ENCODE measurements at places on chromosomes 7 and 10.

DNA sequence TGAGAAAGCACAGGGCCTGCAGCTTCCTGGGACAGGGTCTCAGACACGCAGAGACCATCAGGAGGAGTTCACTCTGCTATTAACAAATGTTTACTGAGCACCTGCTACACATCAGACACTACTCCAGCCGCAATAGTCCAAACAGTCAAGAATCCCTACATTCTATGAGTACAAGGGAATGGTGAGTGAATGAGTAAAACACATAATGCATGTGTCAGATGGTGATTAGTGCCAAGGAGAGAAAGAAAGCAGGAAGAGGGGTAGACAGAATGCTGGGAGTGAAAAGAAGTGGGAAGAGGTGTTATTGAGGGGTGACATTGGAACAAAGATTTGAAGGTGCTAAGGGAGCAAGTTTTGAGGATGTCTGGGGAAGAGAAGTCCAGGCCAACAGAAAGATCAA is 634.2 kb upstream of the GALNT17 start:
- DNase-seq, result no peak

DNA sequence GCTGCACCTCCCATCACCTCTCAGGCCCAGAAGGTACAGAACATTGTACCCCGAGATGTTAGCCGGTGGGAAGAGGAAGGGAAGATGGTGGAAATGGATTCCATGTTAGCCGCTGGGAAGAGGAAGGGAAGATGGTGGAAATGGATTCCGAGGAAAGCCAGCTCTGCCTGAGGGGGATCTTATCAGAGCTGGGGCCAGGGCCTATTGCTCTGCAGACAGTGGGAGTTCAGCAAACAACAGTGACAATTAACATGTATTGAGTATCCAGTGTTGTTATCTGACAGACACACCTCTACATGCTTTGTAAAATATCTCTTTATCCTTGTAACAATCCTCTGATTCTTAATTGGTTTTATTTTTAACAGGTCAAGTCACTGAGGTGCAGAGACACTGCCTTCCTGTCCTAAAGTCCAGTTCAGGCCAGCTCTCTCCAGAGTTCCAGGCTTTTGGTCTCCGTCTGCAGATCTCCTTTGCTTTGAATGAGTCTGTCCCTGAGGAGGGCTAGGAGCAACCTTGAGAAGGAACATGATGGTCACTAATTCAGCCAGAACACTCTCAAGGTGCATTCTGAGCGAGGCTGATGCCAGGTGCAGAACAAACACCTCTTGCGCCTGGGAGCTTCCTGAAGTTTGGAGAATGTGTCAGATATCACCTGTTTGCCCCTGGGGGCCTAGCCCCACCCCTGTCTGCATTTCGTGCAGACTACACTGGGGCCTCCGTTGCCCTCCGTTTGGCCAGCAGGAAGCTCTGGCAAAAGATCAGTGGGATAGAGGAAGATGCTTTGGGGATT is 82.4 kb upstream of the PODXL start:
- no peak for DNase-seq

DNA sequence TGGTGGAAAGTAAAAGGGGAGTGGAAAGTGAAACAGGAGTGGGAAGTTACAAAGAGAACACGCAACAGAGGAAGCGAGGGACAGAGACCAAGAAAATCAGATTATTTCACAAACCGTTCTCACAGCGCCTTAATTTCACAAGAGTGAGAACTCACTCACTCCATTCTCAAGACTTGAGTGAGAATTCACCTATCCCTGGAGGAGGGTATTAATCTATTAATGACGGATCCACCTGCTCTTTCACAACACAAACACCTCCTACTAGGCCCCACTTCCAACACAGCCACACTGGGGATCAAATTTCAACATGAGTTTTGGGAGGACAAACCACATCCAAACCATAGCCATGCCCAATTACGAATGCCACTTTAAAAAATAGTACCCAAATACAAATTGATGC is 297.6 kb downstream of the GPAM start:
- no peak for DNase-seq

DNA sequence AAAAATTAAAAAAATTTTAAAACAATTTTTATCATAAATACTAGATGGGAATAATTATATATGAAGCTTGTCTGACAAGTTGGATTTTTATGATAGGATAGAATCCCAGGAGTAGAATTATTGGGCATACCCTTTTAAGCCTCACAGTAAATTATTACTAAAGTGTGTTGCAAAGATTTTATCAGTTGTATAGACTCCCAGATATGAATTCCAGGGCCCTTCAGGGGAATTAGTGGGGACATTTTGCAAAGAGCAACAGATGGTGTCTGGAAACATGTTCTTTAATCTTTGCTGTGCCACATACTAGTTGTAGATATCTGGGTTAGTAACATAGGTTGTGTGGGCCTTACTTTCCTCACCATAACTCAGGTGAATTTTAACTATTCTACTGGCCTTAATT is 28.7 kb downstream of the ZEB1 start:
- no peak for DNase-seq

GRCh38 chr10:91875779-91876178 is 33.5 kb downstream of the FGFBP3 start:
- DNase-seq, result no peak

DNA sequence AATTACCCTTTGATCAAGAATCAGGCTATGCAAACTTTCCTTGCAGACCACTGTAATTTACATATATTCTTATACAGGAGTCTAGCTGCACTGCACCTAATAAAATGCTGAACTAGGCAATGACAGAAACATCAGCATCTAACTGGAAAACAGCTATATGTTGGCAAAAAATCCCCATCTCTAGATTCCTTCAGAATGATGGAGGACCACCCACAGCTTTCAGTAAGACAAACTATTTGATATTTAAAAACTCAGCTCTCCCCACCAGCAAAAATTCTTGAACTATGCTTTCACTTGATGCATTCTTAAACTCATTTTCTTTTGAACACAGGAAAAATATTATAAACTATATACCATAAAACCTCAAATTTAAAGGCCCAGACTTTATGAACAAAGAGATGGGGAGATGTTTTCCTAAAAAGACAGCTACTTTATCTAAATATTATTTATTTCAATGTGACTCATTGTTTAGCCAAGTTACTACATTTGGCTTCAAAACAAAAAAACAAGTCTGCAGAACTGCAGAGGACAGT is 77.4 kb downstream of the SEMA3C start:
- no peak for DNase-seq

- no peak for DNase-seq
Measured at GRCh38 chr10:86300931-86301830, 65.4 kb downstream of the GRID1 start.

GRCh38 chr10:132158122-132158741 is 28.5 kb upstream of the DPYSL4 start:
- DNase-seq, result no peak

GRCh38 chr7:75042286-75042685 is 31.3 kb downstream of the RCC1L start:
- no peak for DNase-seq

All from activated T-helper 1 cell treated with Interleukin-2 at 50 U/mL for 16 hours (primary cell).